Subcutaneous preadipocyte (primary cell): ENCODE measurements at places on chromosomes 6 and 20. TPM values are rescaled to one million over a fixed set of nuclear protein-coding genes. Genes with fewer than 3 reads are reported as not detected.

Gene ANGPT4
- not detected in 2 replicates for total RNA-seq

Gene GINM1
- 37.1 and 53.6 TPM in 2 replicates for total RNA-seq

Gene SLC26A8
- total RNA-seq: under 0.01 TPM in 1 of 2 replicates, not detected in the other

Gene RPRD1B
- 22.8 and 22.9 TPM in 2 replicates for total RNA-seq

Gene SH3BGRL2
- 1.6 and 2.2 TPM in 2 replicates for total RNA-seq

Gene GSTA2
- total RNA-seq: not detected in 2 replicates

Gene HLA-DOA
- total RNA-seq: under 0.01 TPM in 1 of 2 replicates, not detected in the other

Gene ZNF334
- total RNA-seq: under 0.01 and 0.37 TPM in 2 replicates

Gene OXT
- total RNA-seq: 0.39 TPM in 1 of 2 replicates, not detected in the other
